WTC11 (cell line): ENCODE measurements at places on chromosomes 1 and 21. TPM values are rescaled to one million over a fixed set of nuclear protein-coding genes. Genes with fewer than 3 reads are reported as not detected.

DNA sequence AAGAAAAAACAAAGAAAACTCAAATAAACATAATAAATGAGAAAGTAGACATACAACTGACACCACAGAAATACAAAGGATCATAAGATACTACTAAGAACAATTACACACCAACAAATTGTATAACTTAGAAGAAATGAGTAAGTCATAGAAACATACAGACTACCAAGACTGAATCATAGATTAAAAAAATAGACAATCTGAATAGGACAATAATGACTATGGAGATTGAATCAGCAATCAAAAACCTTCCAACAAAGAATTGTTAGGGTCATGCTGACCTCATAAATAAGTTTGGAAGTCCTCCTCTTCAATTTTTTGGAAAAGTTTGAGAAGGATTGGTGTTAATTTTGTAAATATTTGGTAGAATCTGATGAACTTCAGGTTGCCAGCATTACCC lies 159.0 kb downstream of the PTBP2 start:
- DNase-seq: no peak

DNA sequence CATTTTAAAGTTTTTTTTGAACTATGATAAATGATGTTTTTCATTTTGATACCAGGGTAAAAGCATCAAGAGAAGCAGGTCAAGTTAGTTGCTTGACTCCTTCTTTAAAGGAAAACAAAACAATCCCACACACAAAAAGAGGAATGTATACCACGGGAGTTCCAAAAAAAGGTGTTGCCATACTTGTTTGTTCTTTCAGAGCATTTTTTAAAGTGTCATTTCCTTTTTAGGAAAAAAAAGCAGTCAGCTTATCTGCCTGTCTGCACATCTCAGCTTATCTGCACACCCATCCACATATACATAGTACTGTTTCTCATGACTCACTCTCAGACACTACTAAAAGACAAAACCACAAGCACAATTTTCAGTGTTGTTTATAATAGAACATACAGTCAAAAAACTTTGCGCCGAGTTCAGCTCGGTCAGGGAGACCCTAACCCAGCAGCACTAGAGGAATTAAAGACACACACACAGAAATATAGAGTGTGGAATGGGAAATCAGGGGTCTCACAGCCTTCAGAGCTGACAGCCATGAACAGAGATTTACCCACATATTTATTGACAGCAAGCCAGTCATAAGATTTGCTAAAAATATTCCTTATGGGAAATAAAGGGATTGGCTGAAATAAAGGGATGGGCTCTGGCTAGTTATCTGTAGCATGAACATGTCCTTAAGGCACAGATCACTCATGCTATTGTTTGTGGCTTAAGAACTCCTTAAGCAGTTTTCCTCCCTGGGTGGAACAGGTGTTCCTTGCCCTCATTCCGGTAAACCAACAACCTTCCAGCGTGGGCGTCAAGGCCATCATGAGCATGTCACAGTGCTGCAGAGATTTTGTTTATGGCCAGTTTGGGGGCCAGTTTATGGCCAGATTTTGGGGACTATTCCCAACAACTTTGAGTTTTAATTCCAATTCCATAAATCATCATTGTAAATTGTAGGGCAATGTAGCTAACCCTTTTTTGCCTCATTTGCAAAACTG lies 11.4 kb upstream of the MNDA start:
- DNase-seq: no peak

GRCh38 chr21:43799301-43799840 lies 10.0 kb downstream of the RRP1 start:
- no peak for DNase-seq

DNA sequence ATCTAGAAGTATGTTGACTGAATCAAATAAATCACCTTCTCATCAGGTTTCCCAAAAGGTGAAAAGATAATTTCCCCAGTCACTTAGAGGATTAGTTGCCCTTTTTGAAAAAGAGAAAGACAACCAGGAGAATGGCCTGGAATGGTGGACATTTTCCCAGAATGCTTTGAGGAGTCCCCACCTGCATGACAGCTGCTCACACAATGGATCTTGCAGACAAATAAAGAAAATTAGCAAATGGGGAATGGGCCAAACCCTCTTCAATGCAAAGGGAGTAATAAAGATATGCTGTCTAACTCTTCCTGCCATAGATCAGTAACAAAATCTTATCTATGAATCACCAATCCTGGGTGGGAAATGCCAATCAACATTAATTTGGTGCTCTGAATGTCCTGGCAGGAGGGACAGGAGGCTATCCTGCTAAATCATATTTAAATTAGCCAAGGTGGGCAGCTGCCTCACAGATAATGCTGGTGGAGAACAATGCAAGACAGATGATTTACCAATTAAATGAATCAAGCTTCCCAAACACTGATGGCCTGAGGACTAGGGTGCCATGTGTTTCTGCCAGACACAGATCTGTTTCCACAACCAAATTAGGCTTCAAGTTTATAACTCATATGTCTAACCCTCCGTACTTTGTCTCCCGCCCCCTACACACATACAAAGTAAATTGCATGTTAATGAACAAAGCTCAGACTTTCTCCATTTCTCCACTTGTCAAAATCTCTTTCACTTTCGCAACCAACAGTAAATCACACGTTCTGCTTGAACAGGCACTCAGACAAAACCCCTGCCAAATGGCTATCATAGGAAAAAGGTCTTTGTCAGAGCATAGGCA lies 488.0 kb upstream of the PLXNA2 start:
- no peak for DNase-seq

DNA sequence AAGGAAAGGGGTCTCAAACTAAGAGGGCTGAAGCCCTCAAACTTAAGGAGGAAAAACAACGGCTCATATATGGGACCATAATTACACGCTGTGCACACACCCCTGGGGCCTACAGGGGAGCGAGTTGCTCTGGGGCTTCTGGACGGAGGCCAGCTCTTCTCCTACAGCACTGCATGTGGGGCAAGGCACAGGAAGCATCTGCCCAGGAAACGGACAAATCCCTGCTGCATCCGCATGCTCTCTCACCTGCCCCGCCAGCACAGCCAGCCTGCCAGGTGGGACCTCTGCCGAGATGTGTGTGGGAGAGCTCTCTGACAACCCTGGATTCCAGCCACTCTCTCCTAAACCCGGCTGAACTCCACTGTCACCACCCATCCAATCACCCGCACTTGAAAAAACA lies 54.1 kb downstream of the MRPL37 start:
- DNase-seq: no peak

- no peak for DNase-seq
Observed at GRCh38 chr1:57293214-57293613, 130.6 kb downstream of the DAB1 start.

DNA sequence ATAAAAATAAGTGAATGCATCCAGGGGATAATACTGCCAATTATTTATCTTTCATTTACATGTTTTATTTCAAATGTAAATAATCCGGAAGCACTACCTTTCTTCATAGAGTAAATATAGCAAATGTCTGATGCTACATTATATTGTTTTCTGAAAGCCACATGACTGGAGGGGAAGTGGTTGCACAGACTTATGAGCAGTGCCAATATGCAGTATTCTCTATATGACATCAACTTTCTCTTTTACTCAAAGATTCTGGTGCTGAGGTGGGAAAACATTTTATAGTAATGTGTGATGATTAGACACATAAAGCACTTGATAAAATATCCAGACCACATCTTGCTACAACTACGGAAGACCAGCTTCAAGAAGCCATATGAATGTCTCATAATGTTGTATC lies 314.7 kb downstream of the NEGR1 start:
- no peak for DNase-seq

- DNase-seq: no peak
Observed at GRCh38 chr1:4675454-4676186, 21.2 kb downstream of the AJAP1 start.

DNA sequence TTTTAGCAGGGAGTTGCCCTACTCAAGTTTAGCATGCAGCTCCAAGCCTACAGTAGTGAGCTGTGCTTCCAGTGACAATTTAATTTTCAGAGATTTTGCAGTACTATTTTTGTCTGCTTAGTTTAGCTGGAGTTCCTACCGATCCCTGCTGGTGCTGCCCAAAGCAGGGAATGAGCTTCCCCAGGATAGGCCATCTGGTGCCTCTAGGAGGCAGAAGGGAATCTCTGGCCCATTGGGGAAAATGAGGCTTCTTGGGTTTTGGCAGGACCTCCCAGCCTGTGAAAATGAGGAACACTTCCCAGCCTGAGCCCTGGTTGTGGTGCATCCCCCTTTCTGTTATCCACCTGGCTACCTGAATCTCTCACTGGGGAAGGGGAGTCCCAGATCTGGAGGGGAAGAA lies 149.2 kb downstream of the RASAL2 start:
- no peak for DNase-seq

- DNase-seq: no peak
Observed at GRCh38 chr1:162093095-162093494, 23.6 kb downstream of the NOS1AP start.

- no peak for DNase-seq
Observed at GRCh38 chr1:83889707-83890106, 109.2 kb downstream of the TTLL7 start.

DNA sequence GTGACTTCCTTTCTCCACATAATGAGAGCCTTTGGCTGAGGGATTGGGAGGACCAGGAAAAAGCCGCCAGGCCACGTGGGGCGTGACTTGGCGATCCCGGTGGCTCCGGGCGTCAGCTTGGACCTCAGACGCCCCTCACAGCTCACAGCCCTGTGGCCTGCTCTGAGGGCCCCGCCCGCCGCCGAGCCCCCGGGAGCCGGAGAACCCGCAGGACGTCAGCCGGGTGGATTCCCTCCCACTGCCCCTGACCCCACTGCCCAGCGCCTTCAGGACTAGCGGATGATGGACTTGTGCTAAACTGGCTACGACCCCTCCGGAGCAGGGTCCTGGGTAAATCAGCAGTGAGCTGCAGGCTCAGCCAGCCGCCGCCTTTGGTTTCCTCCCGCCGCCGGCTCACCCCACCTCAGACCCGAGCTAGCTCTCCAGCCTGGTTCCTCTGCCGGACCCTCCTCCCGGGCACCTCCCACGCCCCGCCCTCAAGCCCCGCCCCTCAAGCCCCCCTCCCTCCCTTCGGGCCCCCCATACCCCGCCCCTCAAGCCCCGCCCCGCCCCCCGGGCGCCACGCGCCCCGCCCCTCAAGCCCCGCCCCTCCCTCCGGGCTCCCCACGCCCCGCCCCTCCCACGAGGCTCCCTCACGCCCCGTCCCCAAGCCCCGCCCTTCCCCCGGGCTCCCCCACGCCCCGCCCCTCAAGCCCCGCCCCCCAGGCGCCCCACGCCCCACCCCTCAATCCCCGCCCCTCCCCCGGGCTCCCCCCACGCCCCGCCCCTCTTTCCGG lies 10.0 kb upstream of the FAAP20 start:
- DNase-seq: peak; percentile 90

DNA sequence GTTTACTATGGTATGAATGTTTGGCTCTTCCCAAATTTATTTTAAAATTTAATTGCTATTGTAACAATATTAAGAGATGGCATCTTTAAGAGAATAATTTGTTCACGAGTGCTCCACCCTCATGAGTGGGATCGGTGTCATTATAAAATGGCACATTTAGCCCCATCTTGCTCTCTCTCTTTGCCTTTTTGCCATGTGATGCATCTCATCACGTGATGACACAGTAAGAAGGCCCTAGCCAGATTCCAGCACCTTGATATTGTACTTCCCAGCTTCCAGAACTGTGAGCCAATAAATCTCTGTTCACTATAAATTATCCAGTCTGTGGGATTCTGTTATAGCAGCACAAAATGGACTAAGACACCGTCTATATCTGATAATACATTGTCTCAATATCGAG lies 355.8 kb downstream of the AMY1C start:
- DNase-seq: no peak

DNA sequence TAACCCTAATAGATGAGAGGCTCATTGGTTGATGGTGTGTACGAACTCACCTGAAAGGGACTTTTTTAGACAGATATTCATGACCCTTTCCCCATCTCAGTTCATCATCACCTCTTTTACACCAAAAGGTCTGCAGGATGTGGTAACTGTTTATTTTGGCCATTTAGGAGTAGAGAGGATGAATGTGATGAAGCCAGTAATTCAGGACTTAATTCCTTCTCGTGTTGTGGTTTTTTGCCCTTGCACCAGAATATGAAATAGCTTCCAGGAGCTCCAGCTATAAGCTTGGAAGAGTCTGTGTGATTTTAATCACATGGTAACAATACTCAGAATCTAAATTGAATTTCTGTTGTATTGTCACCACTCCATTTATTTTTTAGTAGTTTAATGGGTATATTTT lies 189.4 kb upstream of the KCTD3 start:
- no peak for DNase-seq

GRCh38 chr1:82844447-82844846 lies 1043.7 kb downstream of the ADGRL2 start:
- no peak for DNase-seq

- no peak for DNase-seq
Observed at GRCh38 chr1:216851073-216851472, 127.8 kb upstream of the ESRRG start.

- no peak for DNase-seq
Observed at GRCh38 chr1:223707256-223708000, 4.9 kb upstream of the CAPN2 start.

- DNase-seq: no peak
Observed at GRCh38 chr1:63797056-63797726, 23.4 kb downstream of the ROR1 start.

DNA sequence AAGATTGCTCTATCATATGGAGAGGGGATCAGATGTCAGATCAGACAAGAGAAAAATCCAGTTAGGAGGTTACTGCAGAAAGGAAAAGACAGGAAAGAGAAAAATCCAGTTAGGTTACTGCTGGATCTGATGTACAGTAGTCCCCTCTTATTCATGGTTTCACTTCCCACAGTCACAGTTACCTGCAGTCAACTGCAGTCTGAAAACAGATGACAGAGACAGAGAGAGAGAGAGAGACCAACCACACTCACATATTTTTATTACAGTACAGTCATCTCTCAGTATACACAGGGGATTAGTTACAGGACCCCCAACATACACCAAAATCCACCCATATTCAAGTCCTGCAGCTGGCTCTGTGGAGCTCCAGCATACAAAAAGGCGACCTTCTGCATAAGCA lies 29.3 kb downstream of the NUP133 start:
- DNase-seq: no peak

DNA sequence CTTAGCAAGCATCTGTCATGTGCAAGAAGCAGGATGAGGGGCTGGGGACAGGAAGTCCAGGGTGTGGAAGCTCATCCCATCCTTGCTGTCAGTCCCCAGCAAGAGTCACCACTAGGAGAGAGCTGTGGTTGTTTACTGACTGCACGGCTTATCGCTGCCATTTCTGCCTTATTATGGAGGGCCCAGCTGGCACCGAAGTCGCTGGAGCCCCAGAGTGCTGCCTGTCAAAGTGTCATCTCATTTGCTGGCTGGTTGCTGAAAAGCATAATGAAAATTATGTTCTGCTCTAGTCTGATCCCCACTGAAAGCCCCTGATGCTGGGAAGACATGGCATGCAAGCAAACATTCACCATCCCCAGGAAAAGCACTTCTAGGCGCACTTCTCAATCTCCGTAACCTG lies 642.7 kb downstream of the NPHP4 start:
- DNase-seq: no peak

Gene AK5
- 2.7 to 4.6 TPM (median 3.0 TPM) in 3 replicates for total RNA-seq

Gene ODF2L
- total RNA-seq: 24.4 to 31.0 TPM (median 30.2 TPM) in 3 replicates

Gene EPHB2
- 12.0 to 18.5 TPM (median 13.1 TPM) in 3 replicates for total RNA-seq

Gene TRIM17
- total RNA-seq: 1.5 to 2.7 TPM (median 2.6 TPM) in 3 replicates

Gene LIPI
- total RNA-seq: not detected in 3 replicates

Gene IGSF3
- total RNA-seq: 31.7 to 32.4 TPM (median 32.1 TPM) in 3 replicates

Gene ATF6
- 10.6 to 13.9 TPM (median 13.7 TPM) in 3 replicates for total RNA-seq

Gene PTPRC
- 0.71 to 1.4 TPM (median 1.2 TPM) in 3 replicates for total RNA-seq

Gene RPE65
- not detected in 3 replicates for total RNA-seq

Gene FGR
- total RNA-seq: 0.30 to 0.77 TPM (median 0.46 TPM) in 3 replicates
